Stimulated activated CD4-positive, alpha-beta T cell treated with anti-CD3 and anti-CD28 coated beads, TNF-alpha, amount 100 ng/mL, for 1 hour (primary cell): ENCODE measurements at places on chromosomes 4 and X.

GRCh38 chr4:86891762-86892635 is at the start of gene C4orf36:
C4orf36 (minus strand) TSS chr4:86892422; CDS start chr4:86891520, 902 bp downstream.
- DNase-seq: no peak

GRCh38 chr4:26212528-26212927 is 108.3 kb upstream of the RBPJ start:
- no peak for DNase-seq

GRCh38 chrX:916230-916599 is 285.6 kb downstream of the SHOX start:
- no peak for DNase-seq

DNA sequence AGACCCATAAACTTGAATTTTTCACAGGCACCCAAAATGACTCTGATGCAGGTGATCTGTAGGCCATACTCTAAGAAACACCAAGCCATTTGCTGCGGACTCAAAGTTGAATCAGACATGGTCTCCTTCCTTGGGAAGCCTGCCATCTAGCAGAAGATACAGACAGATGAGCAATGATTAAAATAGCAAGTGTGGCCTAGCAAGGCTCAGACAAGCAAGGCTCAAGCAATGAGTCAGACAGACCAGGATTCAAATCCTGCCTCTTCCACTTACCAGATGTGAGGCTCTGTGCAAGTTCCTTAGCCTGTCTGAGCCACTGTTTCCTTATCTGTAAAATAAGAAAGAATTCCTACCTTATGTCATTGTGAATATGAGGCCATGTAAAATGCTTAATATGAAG is 2.3 kb downstream of the CCDC149 start:
- DNase-seq: no peak

DNA sequence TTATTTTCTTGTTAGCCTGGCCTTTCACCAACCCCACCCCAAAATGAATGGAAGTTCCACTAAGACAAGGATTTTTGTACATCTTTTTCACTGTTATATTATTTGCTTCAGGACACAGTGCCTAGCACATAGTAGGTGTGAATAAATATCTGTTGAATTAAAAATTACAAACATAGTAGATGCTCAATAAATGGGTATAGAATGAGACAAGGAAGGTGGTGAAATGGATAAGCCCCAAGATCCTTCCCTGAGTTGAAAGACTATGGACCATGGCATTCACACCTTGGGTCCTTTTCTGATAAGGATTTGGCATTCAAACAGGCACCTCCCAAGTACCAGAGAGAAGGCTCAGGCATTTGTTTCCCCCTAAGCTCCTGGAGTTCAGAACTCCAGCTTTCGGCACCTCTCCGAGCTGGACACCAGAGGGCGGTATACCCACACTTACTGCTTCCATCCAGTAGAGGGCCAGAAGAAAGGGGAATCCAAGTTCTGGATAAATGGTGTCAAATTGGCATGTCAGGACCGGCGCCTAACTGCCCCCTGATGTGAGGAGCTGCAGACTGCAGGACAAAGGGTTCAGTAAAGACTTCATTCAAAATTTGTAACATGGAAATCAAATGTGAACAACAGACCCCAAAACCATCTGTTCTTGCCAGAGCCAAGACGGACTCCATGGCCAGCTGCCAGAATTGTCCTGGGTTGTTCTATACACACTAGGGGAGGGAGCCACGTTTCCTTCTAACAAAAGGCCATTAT is 193.0 kb downstream of the GPC3 start:
- DNase-seq: peak; percentile 22

DNA sequence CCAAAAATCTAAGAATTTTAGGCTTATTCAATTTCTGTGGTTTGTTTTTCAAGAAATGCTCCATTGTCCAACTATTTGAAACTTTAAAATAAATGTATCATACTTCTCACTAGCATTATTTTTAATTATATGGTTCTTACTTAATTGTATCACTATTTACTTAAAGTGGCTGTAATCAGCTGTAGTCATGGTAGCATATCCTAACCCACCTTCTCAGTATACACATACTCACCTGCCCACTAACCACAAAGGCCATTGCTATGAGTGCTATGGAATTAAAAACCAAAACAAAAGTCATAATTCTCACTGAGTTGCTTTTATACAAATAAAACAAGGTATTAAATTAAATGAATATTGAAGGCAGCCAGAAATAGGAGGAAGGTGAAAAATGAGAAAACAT is 5.0 kb downstream of the FBXO8 start:
- no peak for DNase-seq

DNA sequence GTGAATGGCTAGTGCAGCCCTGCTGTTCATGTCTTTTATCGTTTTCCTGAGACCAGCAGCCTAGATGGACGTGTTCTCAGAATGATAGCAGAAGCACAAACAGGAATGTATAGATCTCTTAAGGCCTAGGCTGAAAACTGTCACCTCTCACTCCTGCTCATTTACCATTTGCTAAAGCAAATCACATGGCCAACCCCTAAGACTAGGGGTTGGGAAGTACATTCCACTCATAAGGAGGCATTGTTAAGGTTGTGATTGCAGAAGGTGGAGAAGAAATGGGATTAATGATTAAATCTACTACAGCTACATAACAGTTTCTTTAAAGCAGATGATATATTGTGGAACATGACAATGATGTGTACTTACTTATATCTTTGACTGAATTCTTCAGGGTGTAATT is 536.8 kb upstream of the FTHL17 start:
- no peak for DNase-seq

DNA sequence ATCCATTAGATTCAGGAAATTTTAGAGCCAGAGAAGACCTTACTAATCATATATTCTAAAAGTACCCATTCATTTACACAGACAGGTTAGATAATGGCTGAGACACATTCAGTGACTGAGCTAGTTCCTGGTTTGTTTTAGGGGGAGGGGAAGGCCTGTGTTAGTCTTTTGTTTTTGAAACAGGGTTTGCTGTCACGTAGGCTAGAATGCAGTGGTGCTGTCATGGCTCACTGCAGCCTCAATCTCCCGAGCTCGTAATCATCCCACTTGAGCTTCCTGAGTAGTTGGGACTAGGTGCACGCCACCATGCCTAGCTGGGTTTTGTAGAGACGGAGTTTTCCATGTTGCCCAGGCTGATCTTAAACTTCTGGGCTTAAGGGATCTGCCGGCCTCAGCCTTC is 10.1 kb downstream of the RBPJ start:
- DNase-seq: no peak

GRCh38 chr4:131084997-131085396 is 1989.0 kb downstream of the C4orf33 start:
- DNase-seq: no peak

GRCh38 chr4:143273160-143273917 is 63.3 kb upstream of the GAB1 start:
- no peak for DNase-seq

GRCh38 chrX:135988245-135988644 is 3.0 kb downstream of the SLC9A6 start:
- DNase-seq: no peak

DNA sequence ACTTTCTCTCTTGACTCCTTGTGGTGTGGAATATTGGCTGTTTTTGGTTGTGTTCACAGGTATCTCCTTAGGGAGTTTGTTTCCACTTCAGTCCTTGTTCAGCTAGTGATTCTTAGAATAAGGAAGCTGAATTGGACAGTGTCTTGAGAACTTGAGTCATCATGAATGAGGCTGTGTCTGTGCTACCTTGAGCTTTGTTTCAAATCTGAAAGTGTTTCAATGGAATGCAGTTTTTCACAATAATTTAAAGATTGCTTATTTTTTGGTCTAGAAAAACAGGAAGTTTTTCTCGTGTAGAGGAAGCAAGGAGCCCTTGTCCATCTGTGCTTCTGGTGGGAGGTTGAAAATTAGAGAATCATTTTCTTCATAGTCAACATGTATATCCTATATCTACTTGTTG is 76.5 kb downstream of the ZNF518B start:
- no peak for DNase-seq

DNA sequence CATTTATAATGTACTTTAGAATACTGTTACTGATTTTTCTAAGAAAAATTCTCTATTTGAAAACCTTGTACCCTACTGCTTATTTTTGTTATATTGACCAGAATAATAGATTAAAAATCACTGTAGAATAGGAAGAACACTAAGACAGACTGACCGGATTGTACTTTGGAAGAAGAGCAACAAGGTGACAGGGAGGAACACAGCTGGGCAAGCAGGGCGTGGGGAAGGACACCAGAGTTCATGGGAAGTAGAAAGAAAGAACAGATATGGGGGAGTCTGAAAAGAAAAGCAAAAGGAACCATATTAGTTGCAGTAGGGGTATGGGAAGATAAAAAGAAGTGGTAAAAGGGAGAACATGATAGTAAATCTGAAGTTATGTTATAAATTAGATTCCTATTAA is 38.6 kb downstream of the TXK start:
- DNase-seq: no peak

DNA sequence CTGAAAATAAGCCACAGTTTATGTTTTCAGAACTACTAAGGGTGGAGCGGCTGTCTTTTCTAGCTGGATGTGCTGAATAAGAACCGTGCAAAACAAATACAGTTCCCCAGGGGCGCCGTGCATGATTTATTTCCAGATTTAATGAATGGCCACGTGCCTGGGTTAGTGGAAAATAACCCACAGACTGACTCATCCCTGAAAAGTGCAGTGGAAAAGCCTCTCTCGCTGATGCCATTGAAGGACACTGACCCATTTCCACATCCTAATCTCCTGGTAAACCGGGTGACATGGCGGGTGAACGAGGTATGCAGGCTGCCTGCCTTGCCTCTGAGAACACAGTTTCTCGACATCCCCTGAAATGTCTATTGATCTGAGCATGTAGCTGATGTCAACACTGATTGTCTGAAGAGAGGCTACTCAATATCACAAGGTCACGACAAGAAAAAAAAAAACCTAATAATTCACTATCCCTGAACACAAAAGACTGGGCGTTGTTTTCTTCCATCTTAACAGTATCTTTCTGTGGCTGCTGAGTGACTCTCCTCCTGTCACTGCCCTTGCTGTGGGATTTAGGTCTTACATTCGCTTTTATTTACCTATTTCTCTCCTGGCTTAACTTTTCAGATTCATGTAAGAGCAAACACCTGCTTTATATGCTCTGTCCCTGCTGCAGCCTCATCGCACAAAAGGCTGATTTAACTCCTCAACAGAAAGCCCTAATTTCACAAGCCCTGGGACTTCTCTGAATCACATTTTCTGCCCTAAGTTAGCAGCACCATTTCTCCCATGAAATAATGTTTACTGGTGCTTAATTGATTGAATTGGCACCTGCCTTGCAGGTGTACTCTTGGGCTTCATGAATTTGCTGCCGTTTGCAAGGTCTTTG is 76.9 kb upstream of the SCOC start:
- DNase-seq: no peak

DNA sequence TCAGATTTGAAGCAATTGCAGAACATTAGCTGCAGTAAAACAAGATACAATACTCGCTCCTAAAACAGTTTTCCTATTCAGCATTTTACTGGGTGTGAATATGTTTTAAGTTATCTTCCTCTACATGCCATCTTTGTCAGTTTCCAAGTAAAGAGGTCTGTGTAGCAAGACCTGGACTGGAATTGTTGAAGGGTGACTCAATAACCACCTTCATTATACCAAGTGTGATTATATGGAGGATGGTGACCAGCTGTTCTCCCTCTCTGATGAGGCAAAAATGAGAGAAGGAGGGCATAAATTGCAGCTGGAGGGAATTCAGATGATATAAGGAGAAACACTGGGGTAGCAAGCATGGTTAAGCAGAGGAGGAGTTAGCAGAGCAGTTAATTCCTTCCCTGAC is 922.1 kb upstream of the SLIT2 start:
- DNase-seq: no peak

DNA sequence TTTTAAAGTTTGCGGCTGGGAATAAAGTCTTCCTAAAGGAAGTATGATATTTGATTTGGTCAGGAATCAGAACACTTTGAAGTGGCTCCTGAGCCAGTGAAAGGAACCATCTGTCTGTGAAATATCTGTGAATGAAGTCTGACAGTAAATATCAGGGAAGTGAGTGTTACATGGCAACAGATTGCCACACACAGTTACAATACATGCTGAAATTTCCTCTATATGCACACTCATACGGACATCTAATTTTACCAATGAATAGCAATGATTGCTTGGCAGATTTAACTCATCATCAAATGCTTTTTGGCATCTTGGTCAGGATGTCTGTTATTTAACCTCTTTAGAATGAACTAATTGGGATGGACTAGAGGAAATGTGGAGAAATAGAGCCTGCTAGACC is 1023.8 kb downstream of the FAT4 start:
- no peak for DNase-seq

GRCh38 chr4:26459756-26460530 is 30.3 kb downstream of the CCKAR start:
- DNase-seq: no peak

- no peak for DNase-seq
Measured at GRCh38 chr4:112327965-112328733, 31.0 kb downstream of the ALPK1 start.

- no peak for DNase-seq
Measured at GRCh38 chr4:92433272-92433758, 129.5 kb downstream of the GRID2 start.

- no peak for DNase-seq
Measured at GRCh38 chr4:128350449-128351045, 62.9 kb upstream of the PGRMC2 start.

- DNase-seq: no peak
Measured at GRCh38 chr4:84952004-84952403, 14.5 kb downstream of the WDFY3 start.

DNA sequence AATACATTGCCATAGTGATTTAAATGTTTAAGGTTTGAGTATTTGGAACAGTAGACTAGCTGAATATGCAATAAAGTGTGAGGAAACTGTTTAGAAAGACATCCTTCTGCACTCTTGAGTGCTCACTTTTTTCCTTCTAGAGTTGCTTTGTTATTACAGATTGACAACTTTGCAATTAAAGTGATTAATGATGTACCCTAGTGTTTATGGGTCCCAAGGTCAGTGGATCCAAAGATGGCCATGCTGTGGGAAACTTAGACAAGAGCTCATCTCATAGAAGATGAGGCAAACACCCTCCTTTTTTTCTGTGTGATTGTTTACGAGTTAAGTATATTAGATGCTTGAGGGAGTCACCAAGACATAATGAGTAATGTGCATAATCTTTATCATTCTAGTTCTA is 118.8 kb downstream of the PDLIM5 start:
- DNase-seq: no peak

GRCh38 chr4:37890801-37891259 is at the start of gene TBC1D1:
TBC1D1 (plus strand) TSS chr4:37891084; CDS start chr4:37902096, 11,012 bp downstream.
- no peak for DNase-seq

DNA sequence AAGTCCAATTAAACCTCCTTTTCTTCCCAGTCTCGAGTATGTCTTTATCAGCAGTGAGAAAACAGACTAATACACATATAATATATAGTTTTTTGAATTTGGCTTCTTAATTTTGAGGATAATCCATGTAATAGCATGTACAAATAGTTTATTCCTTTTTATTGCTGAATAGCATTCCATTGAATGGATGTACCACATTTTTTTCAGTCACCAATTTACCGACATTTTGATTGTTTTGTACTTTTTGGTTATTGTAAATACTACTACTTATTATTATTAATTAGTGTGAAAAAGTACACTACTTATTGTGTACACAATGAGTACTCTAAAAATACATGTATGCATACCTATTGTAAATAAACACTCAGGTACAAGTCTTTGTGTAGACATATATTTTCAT is 42.3 kb upstream of the ANXA10 start:
- no peak for DNase-seq
